ENCODE measurements at places on chromosomes 12 and 14.
A peak's percentile ranks its signal among the peaks of the same experiment; 100 is the strongest.

DNA sequence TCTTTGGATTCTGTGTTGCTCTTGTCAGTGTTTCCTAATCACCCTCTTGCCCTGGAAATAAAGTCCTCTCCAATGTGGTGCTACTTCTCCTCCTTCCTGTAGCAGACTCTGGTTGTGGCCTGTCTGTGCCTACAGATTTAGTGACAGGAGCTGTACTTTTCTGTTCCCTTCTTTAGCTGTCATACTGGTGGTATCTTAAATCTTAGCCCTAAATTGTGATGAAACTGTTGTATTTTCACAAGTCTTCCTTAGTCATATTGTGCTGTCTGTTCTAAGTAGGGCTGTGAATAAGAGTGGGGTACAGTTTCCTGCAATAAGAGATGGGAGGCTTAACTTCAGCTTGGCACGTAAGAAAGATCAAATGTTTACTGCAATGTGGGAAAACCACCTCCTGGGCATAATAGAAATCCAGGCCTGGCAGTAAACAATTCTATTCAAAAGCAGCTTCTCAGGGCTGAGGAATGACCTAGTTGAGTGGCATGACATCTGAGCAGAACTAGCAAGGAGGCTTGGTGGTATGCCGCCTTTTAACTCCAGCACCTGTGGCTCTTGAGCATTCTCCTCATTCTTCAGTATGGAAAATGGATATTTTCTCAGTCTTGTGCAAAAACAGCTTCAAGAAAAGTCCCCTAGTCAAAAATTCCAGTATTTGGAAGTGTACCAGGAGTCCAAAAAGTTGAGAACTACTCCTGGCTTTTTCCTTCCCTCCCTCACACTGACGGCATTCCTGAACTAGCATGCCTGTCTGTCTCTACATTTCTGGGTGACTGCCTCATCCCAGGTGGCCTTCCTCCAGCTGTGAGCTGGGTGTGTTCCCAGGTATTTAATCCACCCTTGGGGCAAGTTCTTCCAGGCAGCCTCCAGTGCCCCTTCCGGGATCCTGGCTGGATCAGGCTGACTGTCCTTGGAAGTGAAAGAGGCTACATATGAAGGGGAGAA, 19.5 kb downstream of the ANO6 start:
- DNase-seq: no peak

DNA sequence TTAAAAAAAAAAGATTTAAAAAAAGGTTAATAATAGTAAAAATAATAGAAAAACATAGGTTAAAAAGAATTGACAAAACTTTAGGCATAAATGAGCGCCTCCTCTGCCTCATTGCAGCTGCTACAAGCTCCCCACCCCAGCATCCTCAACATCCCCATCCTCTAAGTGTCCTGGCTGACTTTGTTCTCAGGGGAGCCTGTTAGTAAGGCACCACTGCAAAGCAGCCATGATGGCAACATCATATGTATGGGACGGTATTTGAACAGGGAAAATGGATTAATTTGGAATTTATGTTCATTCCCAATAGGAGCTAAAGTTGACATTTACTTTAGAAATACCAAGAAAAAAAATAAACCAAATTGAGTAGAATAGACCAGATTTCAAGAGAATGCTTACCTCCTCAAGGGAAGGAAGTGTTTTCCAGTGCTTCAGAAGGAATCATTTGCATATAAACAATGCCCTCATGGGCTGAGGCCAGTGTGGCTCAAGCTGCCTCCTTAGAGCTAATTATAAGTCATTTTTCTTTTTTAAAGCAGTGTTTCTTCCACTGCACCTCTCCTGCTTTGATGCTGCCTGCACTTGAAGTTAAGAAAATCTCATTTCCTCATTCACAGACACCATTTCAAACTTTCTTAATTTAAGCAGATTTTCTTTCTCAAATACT, 59.6 kb downstream of the DACT1 start:
- DNase-seq: no peak

- DNase-seq: no peak
Observed at GRCh38 chr14:72745546-72745945, 148.4 kb downstream of the DPF3 start.

DNA sequence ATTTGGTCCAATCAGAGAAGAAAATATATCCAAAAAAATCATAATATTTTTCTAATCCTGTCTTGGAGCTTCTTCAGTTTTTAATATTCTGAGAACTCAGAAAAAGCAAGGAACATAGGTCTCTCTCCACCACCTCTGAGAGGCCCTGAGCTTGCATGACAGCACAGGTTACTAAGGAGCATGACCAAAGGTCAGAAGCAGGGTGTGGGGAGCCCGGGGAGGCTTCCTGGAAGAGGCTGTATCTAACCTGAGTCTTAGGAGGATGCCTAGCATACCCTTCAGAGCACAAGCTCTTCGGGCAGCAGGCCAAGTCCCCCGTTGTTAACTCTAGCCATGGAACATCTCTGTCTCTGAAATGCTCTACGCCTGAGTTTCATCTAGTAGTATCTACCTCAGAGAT, 15.7 kb upstream of the STON2 start:
- no peak for DNase-seq

DNA sequence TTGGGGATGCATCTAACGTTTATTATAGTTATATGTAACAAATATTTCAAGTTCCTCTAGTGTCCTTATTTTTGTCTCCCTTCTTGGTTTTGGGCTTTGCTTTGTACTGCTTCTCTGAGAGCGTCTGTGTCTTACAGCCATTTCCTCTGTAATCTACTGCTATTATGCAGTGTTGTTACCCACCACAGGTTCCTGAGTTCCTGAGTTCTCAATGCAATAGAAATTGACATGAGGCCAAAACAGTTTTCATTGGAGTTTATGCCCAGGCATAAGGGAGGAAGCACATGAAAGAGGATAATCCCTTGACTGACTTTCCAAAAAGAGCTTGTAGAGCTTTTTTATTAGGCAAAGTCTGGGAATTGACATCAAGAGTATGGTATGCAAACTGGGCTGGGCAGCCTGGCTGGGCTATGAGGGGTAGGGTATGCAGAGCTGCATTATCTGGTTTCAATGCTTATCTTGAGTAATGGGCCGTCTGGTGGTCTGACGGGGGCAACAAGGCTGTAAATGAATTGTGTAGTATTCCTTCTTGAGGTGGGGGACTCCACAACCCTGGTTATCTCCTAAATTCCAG, 722.5 kb upstream of the ATXN7L3B start:
- no peak for DNase-seq

DNA sequence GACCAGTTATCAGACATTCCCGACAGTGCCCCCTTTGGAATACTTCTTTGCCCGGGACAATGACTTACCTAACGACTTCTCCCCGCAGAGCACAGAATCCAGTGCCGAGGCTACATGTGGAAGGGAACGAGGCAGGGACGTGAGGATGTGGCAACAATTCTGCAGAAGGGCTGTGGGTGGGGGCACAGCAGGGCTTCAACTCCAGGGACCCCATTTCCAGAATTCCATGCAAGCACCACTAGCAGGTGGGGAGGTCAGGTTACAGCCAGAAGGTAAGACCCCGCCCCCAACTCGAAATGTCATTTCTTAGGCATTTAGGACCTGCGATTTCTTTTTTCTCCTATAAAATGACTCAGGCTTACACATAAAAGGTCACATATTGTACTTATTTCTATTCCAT, 207.9 kb downstream of the TMEM132C start:
- no peak for DNase-seq

DNA sequence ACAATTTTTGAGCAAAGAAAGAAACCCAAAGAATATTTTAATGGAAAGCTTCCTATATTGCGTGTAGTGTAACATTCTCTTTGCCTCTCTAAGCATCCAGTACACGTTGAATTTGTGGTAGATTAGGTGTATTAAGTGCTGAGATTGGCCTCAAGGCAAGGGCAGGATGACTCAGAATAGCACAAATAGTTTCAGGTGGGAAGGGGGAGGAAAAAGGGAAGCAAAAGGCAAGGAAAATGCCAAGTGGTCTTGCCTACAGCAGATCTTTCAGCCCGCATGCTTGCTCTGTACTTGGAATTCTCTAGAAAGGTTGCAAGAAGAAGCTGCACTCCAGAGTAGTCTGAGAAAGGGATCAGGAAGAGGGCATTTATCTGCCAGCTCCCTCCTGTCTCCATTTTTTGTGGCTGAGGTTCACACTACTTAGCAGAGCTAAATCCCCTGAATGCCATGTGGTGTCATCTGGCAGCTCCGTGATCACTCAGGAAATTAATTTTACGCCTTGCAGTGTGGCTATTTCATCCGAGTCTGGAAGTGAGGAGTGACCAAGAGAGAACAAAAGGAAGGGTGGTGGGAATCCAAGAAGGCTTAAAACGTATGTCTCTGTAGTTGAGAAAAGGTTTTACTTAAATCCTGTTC, 28.5 kb downstream of the CDKN1B start:
- no peak for DNase-seq

- no peak for DNase-seq
Observed at GRCh38 chr12:87201598-87201997, 827.6 kb downstream of the C12orf50 start.

GRCh38 chr12:130719263-130719859, 3.3 kb upstream of the RIMBP2 start:
- DNase-seq: no peak

DNA sequence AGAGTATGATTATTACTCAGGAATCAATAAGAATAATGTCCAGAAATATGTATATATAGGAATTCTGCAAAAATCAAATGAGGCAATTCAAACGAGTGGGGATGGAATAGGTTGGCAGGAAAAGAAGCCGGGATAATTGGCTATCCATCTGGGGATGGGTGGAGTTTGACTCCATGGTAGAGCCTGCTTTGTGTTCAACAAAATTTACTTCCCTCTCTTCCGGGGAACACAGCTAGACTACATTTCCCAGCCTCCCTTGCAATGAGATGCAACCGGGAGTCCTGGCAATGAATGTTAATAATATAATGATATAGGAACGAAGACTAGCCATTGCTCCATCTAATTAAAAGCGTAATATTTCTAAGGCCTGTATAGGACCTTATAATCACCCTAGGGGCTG, 146.6 kb downstream of the EFCAB11 start:
- DNase-seq: no peak

GRCh38 chr12:5305886-5306545, 125.9 kb upstream of the NTF3 start:
- no peak for DNase-seq

- no peak for DNase-seq
Observed at GRCh38 chr12:101819467-101819866, 11.3 kb downstream of the GNPTAB start.

DNA sequence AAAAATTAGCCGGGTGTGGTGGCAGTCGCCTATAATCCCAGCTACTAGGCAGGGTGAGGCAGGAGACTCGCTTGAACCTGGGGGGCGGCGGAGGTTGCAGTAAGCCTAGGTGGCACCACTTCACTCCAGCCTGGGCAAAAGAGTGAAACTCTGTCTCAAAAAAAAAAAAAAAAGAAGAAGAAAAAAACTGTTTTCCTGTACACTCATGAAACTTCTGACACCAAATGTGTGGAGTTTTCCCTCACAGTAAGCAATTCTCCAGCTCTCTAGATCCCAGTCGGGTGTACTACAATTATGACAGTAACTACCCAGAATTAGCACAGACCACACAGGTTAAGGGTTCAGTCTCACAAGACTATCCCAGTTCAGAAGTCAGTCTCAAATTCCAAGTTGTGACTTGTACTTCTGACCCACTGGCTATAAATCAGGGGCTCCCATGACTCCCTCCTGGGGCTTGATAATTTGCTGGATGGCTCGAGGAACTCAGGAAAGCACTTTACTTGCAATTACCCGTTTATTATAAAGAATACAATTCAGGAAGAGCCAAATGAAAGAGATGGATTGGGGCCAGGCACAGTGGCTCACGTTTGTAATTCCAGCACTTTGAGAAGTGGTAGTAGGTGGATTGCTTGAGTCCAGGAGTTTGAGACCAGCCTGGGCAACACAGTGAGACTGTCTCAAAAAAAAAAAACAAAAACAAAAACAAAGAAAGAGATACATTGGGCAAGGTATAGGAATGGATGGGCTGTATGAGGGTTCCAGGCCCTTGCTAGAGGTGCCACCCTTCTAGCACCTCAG, 12.4 kb upstream of the ARF6 start:
- DNase-seq: no peak

GRCh38 chr12:122117979-122118378, 39.4 kb downstream of the MLXIP start:
- no peak for DNase-seq

- no peak for DNase-seq
Observed at GRCh38 chr14:50049703-50050570, 66.4 kb downstream of the VCPKMT start.

- DNase-seq: peak; percentile 33
Observed at GRCh38 chr14:88129306-88130056, 124.5 kb downstream of the GPR65 start.

DNA sequence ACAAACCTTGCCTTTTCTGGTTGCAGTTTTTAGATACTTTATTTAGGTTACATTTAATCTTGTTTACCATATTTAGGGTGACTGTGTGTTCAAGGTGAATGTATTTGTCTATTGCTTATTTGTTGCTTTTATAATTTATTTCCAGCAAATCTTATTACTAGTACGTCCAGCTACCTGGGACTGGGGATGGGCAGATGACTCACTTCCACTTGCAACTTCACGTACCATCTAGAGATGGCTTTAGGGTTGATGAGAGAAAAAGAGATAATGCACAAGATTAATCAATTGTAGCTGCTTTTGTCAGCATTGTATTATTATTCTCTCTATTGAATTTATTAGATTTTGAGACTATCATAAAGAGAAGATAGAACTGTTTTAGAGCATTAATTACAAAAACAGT, 5.1 kb downstream of the MIPOL1 start:
- no peak for DNase-seq

GRCh38 chr14:39621223-39621622, 189.0 kb upstream of the FBXO33 start:
- peak; percentile 8 for DNase-seq

DNA sequence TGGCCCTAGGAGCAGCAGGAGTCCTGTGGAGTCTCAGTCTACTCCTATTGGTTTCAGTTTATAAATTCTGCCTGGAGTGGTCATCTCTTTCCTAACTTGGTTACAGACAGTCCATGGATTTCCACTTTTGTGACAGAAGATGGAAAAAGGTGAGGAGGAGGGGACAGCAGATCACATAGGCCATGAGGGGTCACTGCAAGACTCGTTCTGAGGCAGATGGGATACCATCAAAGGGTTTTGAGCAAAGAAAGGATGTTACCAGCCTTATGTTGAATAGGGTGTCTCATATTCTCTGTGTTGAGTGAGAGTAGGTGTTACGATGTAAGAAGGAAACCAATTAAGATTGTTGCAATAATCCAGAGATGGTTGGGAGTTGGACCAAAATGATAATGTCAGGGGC, 15.3 kb downstream of the PDE3A start:
- DNase-seq: no peak
